PC-3 (cell line): ENCODE measurements at places on chromosomes 5 and 9. TPM values are rescaled to one million over a fixed set of nuclear protein-coding genes. Genes with fewer than 3 reads are reported as not detected.

GRCh38 chr9:6488395-6488794 lies 75.4 kb downstream of the UHRF2 start:
- H3K36me3 ChIP-seq, result peaks cover 11% of the 10 kb centered on the region; the same call in 1 of the 2 replicates
- DNase-seq, result no peak
- no peak overlapping the region for H3K4me3 ChIP-seq
- no peaks in the 10 kb centered on the region for H3K27me3 ChIP-seq

- no peak overlapping the region for H3K27ac ChIP-seq
- DNase-seq, result no peak
- H3K4me1 ChIP-seq, result no peaks in the 10 kb centered on the region
- H3K27me3 ChIP-seq, result no peaks in the 10 kb centered on the region
- H3K36me3 ChIP-seq, result no peaks in the 10 kb centered on the region; the same call in 1 of the 2 replicates
Measured at GRCh38 chr9:131942146-131942720, 137.4 kb downstream of the MED27 start.

The ARSI gene
- total RNA-seq, result 5.9 and 6.3 TPM in 2 replicates

The RGS3 gene
- total RNA-seq, result 26.3 and 30.8 TPM in 2 replicates

- no peak overlapping the region for H3K27ac ChIP-seq
- H3K36me3 ChIP-seq, result no peaks in the 10 kb centered on the region
- no peak for DNase-seq
- no peaks in the 10 kb centered on the region for H3K4me1 ChIP-seq
- H3K4me3 ChIP-seq, result no peak overlapping the region
- no peaks in the 10 kb centered on the region for H3K27me3 ChIP-seq
Measured at GRCh38 chr5:123732257-123732656, 220.3 kb downstream of the CSNK1G3 start.
